ENCODE measurements at places on chromosomes 12 and 14.

GRCh38 chr12:112420740-112421139 is 2.0 kb downstream of the PTPN11 start:
- DNase-seq = no peak

DNA sequence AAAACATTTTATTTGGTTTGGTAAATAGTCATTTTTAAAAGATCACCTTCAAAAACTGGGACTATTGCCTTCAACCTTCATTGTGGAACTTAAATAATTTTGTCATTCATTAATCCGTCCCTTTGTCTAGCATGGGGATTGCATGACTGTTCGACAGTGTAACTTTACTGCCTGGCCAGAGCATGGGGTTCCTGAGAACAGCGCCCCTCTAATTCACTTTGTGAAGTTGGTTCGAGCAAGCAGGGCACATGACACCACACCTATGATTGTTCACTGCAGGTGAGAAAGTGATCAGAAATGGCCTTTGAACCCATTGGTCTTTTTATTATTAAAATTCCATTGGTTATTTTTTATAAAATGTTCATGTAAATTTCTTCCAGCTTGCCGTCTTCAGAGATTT is 37.2 kb upstream of the MYF6 start:
- DNase-seq = no peak

GRCh38 chr14:104688505-104689108 is 811 bp upstream of the INF2 start:
- peak; percentile 58 for DNase-seq

DNA sequence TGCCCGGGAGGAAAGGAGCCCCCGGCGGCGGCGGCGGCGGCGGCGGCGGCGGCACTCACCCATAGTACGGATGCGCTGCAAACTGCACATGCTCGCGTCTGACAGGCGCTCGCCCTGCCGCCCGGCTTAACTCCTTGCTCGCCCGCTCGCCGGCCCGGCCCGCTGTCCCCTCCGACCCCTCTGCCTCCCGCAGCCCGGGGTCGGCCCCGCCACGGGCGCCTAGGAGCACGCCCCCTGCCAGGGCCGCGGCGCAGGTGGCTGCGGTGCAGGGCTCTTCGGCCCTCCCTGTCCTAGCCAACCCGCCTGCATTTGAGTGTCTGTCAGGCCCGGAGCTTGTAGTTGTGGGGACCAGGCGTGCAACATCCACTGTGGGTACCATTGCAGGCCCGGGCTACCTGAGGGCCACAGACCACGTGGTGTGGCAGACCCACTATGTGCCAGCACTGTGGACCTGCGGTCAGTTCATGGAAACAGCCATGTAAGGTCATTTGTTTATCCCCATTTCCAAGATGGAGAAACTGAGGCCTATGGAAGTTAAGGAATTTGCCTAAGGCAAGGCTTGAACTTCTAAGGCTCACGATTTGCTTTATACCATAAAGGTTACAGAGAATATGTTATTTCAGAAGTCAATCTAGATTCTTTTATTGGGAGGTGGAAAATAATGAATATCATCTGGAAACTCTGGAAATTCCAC is 17.6 kb upstream of the PLEKHH1 start:
- DNase-seq = peak; percentile 55

- no peak for DNase-seq
Measured at GRCh38 chr12:64976131-64976530, 145.0 kb downstream of the WIF1 start.

DNA sequence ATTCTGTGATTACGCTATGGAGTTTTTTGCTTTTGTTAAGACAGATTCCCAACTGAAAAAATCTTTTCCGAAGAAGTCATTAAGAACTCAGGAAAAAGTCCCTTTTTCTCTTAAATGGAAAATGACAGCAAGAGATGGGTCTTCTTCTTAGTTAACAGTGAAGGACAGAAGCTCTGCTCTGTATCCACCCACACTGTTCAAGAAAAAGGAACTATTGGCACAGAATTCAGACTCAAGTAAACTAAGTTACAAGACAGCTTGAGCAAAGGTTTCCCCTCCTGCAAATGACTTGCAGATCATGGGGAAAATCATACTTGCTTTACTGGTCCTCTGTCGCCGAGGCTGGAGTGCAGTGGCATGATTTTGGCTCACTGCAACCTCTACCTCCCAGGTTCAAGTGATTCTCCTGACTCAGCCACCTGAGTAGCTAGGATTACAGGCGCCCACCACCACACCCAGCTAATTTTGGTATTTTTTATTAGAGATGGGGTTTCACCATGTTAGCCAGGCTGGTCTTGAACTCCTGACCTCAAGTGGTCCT is 137.1 kb upstream of the AEBP2 start:
- no peak for DNase-seq

- DNase-seq = peak; percentile 61
Measured at GRCh38 chr14:69543341-69544115, 31.1 kb downstream of the CCDC177 start.

GRCh38 chr14:101954501-101954900 is 9.9 kb upstream of the DYNC1H1 start:
- no peak for DNase-seq

DNA sequence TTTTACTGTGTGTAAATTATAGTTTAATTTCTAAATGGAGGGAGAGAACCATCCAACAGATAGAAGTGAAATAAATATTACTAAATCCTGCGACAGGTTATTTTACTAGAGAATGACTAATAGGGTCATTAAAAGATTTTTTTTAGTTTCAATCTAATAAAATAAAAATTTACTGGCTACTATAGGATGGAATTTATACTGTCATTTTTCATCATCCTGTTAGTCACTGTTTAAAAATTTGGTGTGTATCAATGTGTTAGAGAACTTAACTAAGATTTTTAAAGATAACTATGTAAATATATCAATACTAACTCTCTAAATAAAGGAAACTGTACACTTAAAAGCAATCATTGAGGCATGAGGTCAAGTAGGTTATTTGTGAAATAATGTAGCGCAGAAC is 41.1 kb upstream of the CDKN3 start:
- DNase-seq = no peak

GRCh38 chr14:58914279-58914855 is 274.1 kb upstream of the DAAM1 start:
- no peak for DNase-seq

DNA sequence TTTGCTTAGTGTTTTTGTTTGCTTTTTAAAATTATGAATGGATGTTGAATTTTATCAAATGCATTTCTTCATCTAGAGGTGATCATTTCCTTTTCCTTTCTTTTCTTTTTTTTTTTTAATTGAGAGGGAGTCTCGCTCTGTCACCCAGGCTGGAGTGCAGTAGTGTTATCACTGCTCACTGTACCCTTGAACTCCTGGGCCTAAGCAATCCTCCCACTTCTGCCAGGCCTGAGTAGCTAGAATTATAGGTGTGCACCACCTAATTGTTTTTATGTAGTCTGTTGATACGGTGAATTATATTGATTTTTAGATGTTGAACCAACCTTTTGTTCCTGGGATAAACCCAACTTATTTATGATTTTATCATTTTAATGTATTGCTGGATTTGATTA is 1.5 kb upstream of the CDKL1 start:
- no peak for DNase-seq

DNA sequence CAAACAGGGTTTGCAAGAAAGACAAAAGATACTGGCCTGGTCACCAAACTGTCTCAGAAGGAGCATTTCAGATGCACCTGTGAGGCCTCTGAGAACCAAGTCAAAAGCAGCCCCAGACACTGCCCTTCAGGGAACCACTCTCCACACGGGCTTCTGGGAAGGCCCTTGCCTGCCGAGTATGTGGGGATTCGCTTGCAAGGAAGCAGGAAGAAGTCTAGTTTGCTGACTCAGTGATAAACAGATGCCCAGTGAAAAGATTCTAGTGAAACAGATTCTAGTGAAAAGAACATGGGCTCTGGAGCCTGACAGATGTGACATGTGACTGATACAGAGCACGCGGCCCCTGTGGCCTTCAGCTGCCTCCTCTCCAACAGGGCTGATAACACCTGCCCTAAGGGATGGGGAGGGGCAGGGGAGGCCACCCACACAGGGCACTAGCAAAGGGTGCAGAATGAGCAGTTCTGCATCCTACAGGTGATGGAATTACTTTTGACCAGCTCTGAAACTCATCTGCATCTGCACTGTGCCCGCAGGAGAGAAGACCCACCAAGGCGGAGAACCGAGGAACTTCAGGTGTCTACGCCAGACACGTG is 19.1 kb downstream of the AMN start:
- DNase-seq = no peak

GRCh38 chr12:5518584-5519365 is 86.9 kb downstream of the NTF3 start:
- DNase-seq = no peak

- no peak for DNase-seq
Measured at GRCh38 chr12:57607958-57608663, 3.1 kb upstream of the ARHGEF25 start.

- no peak for DNase-seq
Measured at GRCh38 chr12:104533134-104533533, 76.4 kb downstream of the CHST11 start.

DNA sequence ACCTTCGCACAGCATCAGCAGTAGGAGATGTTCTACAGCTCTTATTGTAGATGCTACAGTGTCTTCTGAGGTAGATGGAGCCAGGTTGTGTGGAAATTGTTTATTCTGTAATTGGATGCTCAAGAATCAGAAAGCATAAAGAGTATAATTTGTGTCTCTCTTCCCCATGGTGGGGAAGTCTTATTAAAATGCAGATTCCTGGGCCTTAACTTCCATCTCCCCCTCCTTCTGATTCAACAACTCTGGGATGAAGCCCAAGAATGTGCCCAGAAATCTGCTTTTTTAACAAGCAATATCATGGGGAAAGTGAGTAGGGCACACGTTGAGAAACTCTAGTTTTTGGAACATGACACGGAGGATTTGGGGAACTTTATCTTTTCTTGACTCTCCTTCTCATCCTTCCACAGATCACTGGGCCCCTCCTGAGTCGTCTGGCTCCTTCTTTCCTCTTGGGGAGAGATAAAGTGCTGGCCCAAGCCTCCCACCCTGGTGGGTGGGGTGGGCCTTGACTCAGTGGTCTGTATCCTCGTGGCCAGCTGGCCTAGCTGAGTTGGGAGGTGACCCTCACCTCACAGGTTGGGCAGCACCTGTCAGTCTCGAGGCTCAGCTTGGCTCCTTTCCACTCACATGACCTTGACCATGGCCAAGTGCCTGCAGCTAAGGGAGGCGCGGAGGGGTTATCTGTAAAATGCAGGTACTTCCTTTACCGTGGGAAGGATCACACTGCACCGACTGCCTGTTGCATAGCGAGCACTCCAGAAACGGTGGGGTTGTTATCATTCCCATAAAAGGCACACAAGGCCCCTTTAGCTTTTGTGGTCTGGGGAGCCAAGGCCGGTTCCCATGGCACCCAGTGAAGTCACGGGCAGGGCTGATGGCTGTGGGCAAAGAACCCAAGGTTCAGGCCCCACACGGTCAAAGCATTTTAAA is 141.9 kb downstream of the CHST11 start:
- peak; percentile 44 for DNase-seq

DNA sequence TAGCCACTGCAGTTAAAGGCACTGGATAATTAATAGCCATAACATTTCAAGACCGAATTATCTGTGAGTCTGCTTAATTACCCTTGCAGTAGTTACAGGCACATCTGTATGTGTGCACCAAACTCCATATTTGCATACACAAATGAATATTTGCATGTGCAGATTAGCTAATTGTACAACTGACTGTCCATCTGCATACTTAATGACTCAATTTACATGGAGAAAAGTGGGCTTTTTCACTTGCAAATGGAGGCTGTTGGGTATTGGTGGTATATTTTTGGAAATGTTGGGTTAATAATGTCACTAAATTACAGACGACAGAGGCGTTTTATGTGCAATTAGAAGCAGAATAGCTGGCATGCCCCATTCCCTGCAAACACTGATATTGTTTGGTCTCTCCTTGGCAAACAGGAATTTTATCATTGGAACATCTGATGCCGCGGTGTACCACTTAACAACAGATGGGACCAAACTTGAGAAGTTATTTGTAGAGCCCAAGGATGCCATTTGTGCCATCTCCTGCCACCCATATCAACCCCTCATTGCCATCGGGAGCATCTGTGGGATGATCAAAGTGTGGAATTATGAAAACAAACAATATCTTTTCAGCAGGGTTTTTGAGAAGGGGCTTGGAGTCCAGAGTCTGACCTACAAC is 39.6 kb downstream of the CFAP251 start:
- no peak for DNase-seq

- no peak for DNase-seq
Measured at GRCh38 chr14:105861985-105862465, 335.6 kb downstream of the TMEM121 start.

- DNase-seq = no peak
Measured at GRCh38 chr14:99410019-99410418, 70.6 kb downstream of the SETD3 start.

GRCh38 chr14:75280291-75280830 is 1.7 kb downstream of the FOS start:
- no peak for DNase-seq

DNA sequence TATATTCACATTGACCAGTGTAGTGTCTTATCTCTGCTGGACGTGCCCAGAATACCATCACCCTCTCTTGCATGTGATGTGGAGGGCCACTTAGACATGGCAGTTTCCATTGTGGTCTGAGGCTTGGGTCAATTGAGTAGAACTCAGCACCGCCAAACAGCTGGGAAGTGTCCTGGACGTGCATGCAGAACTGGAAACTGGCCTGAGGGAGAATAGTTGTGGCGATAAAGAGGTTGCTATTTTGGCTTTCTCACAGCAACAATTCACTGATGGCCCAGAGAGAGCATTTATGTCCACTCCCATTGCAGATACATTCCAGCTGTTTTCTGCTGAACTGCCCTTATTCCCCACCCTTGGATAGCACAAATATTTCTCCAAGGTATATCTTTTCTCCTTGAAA is 210.1 kb upstream of the DAAM1 start:
- peak; percentile 71 for DNase-seq

GRCh38 chr14:61179796-61180398 is 101.2 kb downstream of the TMEM30B start:
- DNase-seq = no peak

GRCh38 chr14:21525571-21525961 is 580 bp downstream of the SALL2 start:
- DNase-seq = no peak

DNA sequence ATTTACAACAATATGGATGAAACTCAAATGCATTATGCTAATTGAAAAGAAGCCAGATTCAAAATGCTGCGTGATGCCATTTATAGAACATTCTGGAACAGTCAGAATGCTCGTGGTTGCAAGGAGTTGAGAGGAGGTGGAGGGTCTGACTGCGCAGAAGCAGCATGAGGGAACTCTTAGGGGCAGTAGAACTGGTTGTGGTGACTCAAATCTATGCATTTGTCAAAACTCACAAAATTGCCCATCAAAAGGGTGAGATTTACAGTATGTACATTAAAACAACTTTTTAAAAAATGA is 113.7 kb upstream of the PDZRN4 start:
- no peak for DNase-seq

DNA sequence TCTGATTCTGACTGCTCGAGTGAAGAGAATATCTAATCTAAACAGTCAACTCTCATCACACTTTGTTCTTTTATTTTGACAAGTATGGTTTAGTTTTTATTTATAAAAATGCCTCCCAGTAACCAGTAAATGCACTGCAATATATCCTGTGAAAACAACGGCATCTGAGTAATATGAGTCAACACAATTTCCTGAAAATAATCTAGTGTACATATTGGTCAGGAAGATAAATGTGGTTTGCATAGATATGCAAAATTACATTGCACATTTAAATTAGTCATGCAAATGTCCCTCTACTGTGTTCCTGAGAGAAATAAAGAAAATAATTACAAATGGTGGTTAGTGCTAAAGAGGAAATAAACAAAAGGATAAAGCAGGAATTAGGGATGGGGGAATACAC is 1190.7 kb upstream of the SEL1L start:
- no peak for DNase-seq

- no peak for DNase-seq
Measured at GRCh38 chr12:45988264-45988663, 2.1 kb downstream of the SCAF11 start.

All from Right ventricle myocardium superior (tissue), 1 donor.